ENCODE measurements at places on chromosomes 2 and 18.

DNA sequence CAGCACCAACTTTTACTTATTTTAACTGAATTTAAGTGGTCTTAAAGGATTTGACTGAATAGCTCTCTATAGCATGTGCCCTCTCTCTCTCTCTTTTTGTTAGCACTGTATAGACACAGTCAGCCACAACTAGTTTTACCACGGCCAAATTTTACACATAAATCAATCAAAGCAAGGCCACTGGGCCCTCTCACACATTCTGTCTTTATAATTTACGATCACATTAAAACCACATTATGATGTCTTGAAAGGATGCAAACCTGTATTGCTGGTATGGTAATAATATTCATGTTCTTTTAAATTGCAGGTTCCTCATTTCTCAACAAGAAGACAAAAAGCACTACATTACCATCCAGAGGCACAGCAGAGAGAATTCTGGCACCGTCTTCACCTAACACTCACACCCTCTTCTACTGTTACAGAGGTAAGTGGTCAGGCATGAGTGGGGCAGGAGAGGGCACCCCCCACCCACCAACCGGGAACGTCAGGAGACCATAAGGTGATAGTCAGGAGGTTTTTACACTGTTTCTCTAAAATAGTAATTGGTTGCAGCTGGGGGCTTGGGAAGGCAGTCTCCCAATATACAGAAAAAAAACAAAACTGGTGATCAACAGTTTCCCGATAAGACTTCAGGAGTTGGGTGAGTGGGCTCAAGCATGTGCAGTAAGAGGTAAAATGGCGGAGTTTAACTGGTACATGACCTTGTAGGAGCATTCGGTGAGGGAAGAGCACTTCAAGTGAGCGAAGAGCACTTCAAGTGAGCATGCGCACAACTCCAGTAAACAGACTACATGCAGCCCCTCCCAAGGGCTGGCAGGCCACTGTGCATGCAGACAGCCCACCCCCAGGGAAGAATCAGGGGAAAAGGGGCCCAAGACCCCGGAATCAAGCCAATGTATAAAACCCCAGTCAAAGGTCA is 296.7 kb downstream of the PIEZO2 start:
- DNase-seq, result no peak

DNA sequence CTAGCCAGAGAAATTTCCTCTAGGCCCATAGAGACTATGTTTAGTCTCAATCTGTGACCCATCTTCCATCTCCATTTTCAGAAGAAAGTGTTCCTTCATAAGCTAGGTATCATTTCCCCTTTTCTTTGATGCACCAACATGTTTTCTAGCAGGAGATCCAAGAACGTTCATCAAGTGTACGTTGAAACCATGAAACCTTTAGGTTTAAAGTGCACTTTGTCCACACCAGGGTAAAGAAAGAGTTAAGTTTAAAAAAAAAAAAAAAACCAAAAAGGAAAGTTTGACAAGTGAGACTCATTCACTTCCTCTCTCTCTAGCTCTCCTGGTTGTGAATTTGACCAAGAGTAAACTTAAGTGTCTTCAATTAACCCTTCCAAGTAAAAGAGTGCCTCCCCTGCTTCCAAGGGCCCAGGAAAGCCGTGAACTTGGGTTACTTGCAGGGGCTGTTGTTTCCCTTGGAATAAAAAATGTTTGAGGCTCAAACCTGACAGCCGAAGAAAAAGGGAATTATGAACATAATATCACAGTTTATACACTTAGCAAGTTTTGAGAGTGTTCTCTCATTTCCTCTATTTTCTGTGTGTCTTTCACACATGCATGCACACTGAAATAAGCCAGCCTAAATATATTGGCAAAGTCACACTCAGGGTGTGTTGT is 56.7 kb downstream of the LBH start:
- DNase-seq, result no peak

DNA sequence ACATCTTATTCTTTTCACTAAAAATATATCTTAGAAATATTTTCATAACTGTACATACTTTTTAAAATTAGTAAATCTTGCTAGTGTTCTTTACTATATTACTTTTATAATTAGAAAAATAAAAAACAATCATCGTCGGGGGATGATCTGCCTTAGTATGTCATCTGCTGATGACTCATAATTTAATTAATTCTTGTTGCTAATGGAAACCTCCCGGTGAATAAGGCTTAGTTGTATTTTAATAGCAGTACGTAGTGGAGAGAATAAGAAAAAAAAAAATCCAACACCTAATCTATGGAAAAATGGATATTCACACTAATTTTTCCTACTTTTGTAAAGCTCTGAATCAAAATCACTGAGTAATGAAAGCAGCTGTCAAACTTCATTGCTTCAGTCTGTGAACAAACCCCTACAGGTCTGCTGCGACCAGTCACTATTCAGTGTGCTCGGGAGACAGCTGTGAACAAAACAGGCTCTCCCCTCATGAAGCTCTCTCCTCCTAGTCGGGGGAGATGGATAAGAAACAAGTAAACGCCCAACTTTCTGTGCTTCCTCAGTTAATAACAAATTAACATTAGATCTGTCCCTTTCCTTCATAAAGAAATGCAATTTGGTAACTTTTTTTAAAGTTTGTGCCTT is 97.4 kb upstream of the UPP2 start:
- DNase-seq, result no peak

DNA sequence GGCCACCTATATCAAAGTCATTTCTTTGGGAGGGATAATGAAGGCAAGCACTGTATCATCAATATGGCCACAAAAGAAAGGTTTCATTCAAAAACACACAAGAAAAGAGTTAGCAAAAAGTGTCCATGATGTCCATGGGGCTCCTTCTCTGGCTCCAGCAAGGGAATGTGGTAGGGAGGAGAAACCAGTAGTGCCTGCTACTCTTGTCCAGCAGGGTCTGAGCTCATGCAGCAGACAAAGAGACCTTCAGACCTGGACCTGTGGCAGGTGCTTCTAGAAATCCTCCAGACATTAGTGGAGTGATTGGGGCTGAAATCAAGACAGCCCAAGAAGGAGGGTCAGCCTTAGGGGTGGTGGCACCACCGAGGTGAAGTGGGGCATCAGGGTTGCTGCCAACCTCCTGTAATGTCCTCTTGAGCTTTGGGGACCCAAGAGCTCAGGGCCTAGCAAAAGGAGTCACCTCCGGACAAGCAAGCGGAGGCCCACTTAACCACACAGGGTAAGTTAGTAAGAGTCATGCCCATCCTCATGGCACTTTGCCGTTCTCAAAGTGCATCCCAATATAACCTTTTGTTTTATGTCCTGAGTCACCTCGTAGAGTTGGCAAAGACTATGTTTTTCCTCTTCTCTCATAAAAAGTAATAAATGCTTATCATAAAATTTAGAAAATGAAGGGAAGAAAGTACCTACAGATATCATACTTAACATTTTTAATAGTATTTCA is 112.6 kb upstream of the YPEL5 start:
- DNase-seq, result no peak

DNA sequence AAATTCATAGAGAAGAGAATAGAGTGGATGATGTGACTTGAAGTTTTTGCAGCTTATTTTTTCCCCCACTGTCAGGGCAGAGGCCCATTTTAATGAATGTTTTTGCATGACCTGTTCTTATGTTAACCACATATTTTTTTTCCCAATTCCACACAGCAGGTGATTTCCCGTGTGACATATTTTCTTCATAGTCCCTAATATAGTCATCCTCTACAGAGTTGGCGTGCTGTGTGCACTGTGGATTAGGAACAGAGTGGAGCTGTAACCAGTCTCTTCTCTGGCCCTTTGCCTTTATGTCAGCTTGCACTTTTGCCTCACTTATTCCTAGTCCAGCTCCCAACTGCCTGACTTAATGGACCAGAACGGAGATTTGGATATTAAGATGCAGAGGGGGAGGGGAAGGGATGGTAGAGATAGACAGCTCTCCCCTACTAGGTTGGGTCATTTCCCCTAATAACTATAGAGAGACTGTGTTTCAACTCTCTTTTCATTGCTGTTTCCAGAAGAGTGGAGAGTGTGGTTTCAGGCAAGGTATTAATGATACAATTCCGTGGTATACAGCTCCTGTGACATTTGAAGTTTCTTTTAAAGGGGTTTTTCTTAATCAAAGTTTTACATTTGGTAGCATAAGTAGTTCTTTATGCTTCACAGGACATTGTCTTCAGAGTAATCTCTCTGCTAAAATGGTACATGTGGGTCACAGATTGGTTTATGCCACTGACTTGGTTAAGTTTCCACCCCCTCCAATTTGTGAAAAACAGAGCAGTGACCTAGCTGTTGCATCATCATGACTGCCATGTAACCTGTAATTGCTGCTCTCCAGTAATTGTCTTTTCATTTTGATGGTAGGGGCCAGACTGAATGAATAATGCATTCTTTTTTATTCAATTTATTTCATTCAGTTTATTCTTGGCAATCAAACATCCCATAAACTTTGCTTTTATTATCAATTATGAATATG is 161.3 kb downstream of the HAUS1 start:
- no peak for DNase-seq

- peak; percentile 43 for DNase-seq
Measured at GRCh38 chr2:234951664-234952269, at the start of gene SH3BP4. Gene SH3BP4, plus strand, starts transcription at chr2:234952017. Its CDS starts 82,986 bp downstream, at chr2:235035003.

GRCh38 chr2:217714287-217714751 is 288.5 kb downstream of the TNS1 start:
- no peak for DNase-seq

DNA sequence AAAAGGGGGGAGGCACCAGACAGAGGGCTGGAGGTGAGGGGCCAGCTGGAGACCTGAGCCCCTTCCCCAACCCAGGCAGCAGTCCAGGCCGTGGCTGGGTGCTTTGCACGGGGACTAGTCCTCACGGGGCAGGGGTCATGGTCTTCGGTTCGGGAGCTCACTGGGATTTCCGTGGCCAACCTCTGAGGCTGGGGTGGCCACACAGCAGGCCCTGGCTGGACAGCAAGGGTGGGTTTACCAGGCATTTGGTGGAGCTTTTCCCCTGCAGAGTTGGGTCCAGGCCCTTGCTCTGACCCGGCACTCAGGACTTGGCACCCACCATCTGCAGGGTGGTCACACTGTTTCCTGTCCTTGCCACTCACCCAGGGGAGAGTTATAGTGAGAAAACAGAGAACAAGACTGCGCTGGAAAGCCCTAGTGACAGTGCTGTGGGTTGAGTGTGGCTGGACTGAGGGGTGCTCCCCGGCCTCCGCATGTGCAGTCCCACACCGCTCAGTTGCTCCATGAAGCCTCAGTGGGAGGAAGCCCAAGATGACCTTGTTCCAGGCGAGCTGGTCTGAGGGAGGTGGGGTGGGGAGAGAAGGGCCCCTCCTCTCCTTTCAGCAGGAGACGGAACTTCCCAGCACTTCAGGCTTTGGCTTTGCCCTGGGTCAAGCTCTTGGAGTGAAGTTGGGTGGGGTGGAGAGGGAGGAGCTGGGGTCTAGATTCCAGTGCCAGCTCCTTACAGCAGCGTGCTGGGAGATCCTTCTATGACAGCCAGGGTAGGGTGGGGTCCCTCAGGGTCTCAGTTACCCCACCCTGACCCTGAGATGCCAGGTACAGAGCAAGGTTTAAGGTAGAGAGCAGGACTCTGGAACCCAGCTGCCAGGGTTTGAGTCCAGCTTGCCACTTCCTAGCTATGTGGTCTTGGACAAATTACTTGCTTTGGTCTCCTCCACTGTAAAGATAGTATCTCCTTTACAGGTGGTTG is 219.8 kb downstream of the DYSF start:
- DNase-seq, result no peak

GRCh38 chr2:120836281-120836680 is 100.6 kb downstream of the GLI2 start:
- DNase-seq, result no peak

- no peak for DNase-seq
Measured at GRCh38 chr2:107072150-107072940, 186.4 kb upstream of the ST6GAL2 start.

DNA sequence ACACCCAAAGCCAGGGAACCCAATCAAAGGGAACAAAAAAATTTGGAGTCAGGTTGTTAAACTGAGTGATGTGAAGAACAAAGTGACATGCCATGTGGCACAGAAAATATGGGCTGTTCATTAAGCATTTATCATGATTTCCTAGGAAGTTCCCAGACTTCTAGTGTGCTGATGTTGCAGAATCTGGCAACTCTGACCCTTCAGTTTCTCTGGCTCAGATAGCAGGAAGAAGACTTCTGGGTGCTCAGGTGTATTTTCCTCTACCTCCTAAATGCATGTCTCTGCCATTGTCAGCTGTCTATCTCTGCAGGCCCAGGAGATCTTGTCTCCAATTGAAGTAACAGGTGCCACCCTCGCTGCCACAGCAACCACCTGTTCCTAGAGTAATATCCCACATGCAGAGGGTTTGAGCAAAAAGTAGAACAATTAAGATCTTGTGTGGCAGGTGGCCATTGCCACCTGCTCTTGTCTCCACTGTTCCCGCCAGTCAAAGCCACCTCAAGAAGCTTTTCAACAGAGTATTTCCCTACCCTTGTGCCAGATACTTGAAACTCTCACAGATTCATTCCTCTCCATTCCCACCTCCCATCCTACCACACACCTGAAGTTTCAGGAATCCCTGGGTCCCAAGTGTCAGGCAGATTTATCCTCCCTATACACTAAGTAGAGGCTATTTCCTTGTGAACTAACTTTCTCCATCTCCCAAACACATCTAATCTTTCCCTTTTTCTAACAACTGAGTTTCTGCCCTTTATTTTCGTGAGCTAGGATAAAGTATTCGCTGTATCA is 533.7 kb upstream of the CHAC2 start:
- DNase-seq, result no peak

GRCh38 chr18:57107140-57107832 is 39.6 kb upstream of the BOD1L2 start:
- no peak for DNase-seq

GRCh38 chr18:61791031-61791430 is 101.8 kb downstream of the RNF152 start:
- DNase-seq, result no peak

GRCh38 chr2:240229603-240230235 is 89.3 kb upstream of the OTOS start:
- DNase-seq, result no peak

- DNase-seq, result no peak
Measured at GRCh38 chr2:204604061-204604460, 58.8 kb downstream of the PARD3B start.

DNA sequence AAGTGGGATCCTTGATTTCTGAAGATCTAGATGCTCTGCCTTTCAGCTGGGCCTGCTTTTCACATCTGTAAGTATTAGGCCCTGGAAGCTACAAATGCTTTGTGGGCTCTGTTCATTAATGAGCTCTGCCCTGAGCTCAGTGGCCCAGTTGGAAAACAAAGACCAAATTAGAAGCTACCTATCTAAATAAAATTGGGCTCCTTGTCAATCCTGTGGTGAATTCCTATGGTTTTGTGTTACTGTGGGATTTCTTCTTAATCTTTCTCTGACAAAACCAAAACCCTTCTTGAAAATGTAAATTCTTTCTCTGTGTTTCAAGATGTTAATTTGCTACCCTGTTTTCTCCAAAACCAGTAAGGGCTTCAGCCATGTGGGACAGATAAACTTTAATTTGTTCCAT is 219.0 kb upstream of the HS6ST1 start:
- no peak for DNase-seq

DNA sequence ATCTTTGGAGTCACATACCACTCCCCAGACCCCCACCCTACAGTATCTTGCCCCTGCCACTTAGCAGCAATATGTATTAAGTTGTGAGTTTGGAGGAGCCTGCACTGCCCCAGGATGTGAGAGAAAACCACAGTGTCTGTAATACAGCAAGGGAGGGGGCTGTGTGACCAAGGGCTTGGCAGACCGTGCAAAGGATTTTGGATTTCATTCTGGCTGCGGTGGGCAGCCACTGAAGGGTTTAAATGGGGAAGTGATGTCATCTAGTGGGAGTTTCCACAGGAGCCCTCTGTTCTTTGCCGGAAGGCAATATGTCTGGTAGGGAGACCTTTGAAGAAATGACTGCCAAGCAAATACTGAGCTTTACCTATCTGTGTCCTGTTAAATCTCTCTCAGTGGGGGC is 202.4 kb downstream of the FHOD3 start:
- no peak for DNase-seq

- no peak for DNase-seq
Measured at GRCh38 chr2:118969734-118970395, 27.9 kb downstream of the MARCO start.

All from CD4-positive, alpha-beta T cell treated with Interleukin-4 for 1 hour (primary cell).